ENCODE measurements at places on chromosomes 3 and 15.
A peak's percentile ranks its signal among the peaks of the same experiment; 100 is the strongest.

GRCh38 chr3:134374791-134375581 is 739 bp upstream of the AMOTL2 start:
- no peak for DNase-seq

GRCh38 chr15:89652131-89652530 is 3.1 kb downstream of the KIF7 start:
- no peak for DNase-seq

- DNase-seq: no peak
Measured at GRCh38 chr3:65758876-65759598, 279.7 kb downstream of the MAGI1 start.

GRCh38 chr15:61084944-61085367 is 144.1 kb downstream of the RORA start:
- no peak for DNase-seq

DNA sequence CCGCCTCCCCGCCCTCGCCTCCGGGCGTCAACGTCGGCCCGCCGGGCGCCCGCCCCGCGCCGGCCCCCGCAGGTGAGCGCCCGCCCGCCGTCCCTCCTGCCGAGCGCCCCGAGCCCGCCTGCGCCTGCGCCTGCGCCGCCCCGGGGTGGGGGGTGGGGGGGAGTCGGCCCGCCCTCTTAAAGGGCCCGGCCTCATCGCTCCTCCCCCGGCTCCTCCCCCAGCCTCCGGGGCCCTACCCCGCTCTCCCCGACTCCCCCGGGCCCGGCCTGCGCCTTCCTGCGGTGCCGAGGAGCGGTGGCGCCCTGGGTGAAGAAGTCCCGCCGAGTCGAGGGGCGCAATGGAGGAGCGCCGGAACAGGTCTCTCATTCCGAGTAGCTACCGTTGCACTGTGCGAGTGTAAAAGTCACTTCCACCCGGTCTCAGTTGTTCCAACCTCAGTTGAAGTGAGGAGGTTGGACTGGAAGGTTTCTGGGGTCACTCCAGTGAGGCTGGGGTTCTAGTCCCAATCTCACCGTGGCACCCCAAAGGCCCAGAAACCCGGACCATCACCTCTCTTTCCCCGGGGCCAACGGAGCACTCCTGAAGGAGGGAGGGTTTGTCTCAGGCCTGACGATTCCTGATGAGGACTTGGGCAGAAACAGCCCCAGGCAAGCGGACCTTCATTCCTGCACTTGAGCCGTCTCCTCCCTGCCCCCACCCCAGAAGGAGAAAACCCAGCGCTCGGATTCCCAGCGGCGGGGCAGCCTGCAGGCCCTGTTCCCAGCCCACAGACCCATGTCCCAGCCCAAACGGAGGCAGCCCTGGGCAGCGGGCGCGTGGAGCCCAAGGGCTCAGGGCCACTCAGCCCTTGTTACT is 1.5 kb upstream of the TNK2 start:
- peak; percentile 81 for DNase-seq

GRCh38 chr15:70498096-70498626 is 265.2 kb downstream of the UACA start:
- DNase-seq: no peak

DNA sequence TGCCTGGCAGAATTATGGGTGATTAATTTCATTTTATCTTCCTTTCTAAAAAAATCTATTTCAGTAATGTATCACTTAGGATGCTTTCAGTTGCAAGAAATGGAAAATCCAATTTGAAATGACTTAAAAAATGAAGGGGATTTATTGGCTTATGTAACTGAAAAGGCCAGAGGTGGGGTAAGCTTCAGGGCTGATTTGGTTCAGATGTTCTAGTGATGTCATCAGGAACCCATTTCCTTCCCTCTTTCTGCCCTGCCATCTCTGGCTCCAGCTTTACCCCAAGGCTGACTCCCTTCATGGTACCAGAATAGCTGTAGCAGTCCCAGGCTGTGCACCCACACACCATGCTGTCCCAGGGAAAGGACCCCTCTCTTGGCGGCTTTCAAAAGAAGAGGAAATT is 18.5 kb upstream of the REC114 start:
- DNase-seq: no peak

DNA sequence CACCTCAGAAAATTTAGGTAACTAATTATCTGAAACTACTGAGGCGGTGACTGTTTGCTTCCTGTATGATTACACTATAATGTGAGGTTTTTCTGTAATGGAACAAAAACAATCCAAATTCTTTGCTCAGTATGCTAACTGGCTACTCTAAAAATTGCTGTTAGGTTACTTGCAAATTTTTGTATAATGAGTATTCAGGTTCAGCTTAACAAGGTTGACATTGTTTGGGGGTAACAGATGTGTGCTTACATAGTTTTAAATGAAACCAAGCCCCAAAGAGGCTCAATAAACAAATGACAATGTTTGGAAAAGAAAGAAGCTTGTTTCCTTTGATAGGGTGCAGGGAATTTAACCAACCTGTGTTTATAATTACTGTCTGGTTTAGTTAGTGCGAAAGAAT is 414.5 kb upstream of the MDFIC2 start:
- DNase-seq: no peak

DNA sequence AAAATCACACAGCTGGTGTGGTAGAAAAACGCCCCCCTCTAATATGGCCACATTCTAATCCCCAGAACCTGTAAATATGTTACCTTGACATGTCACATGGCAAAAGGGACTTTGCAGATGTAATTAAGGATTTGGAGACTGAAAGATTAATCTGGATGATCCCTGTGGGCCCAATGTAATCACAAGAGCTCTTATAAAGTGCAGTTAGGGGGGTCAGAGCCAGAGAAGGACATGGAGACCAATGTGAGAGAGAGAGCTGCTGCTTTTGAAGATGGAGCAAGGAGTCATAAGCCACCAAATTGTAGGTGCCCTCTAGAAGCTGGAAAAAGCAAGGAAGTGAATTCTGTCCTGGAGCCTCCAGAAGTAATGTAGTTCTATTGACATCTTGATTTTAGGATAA is 152.6 kb downstream of the PEX5L start:
- DNase-seq: no peak

- DNase-seq: no peak
Measured at GRCh38 chr3:64290161-64290560, 64.9 kb upstream of the PRICKLE2 start.

DNA sequence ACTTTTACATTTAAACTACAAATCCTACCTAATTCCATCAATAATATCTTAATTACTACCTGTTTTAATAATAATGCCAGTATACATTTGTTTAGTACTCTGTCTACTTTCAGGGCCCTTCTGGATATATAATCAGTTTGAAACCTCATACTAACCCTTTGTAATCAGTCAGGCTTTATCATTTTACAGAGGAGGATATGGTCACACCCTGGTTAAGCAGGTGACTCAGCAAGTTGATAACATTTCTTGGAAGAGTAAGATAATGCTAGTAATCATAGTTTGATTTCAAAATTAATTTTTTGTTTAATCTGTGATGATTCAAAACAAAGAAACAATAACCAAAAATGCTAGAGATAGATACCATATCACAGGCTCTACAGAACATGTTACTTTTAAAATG is 208.2 kb upstream of the MANF start:
- no peak for DNase-seq

DNA sequence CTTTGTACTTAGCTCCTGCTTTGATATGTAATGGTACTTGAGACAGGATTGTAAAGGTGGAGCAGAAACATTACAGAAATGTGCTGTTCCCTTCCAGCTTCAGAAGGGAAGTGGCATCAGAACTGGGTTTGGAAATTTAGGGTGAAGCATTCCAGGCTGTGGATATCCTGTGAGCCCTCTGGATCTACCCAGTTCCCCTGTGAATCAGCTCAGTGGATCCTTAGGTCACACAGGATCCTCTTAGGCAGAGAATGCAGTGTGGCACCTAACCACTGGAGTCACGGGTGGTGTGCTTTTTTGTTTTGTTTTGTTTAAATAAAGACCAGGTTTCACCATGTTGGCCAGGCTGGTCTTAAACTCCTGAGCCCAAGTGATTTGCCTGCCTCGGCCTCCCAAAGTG is 66.0 kb downstream of the TRIM71 start:
- DNase-seq: no peak

DNA sequence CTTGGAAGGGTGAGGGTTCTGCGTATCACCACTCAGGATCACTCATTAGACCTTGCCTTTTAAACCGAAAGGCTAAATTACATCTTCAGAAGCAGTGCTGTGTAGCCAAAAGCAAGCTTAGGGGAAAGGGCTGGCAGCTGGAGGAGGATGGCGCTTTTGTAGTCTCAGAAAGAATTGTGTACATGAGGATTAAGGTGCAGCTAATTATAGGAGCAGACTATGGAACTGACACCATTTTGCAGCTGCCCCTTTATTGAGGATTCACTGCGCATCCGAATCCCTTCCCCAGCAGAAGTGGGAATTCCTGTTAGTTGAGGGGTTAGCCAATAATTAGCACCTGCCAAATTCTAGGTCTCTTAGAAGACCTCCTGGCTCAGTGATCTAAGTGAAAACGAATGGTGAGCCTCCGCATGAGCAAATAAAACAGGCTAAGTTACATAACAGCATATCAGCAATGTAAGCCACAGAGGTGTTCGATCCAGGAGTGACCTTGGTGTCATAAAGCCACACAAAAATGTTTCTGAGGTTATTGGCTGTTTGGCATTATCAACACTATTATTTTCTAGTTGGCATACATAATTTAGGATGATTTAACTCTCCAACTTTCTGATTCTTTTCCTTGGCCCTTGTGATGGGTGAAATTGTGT is 42.6 kb upstream of the SEMA6D start:
- no peak for DNase-seq

DNA sequence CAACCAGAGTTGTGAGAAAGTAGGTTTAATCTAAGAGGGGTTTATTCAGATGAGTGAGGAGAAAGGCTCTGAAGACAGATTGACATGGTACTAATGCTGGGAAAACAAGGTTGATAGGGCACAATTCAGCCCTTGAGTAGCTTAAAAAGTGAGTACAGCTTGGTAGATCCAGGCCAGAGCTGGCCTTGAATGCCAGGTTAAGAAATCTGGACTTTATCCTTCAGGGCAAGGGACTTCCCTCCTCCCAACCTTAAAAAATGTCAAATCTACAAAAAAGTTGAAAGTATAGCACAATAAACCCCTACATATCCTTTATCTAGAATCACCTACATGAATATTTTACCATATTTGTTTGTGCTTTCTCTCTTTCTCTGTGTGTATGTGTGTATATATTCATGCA is 7.9 kb downstream of the TM4SF18 start:
- DNase-seq: no peak

DNA sequence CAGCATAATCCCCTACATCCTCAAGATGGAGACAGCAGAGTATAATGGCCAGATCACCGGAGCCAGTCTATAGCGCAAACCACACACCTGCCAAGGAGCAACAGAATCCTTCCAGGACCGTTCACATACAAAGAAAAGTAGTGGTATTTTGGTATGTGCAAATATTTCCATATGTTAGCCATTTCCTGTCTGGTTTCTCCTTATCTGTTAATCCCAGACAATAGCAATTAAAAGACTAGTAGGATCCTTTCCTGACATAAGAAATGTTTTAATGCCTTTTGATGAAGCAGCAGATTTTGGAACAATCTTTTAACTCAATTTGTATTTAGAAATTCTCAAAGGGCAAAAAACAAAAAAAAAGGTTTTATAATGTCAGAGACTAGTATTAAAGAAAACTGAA is 22.2 kb downstream of the MRPS25 start:
- DNase-seq: no peak

DNA sequence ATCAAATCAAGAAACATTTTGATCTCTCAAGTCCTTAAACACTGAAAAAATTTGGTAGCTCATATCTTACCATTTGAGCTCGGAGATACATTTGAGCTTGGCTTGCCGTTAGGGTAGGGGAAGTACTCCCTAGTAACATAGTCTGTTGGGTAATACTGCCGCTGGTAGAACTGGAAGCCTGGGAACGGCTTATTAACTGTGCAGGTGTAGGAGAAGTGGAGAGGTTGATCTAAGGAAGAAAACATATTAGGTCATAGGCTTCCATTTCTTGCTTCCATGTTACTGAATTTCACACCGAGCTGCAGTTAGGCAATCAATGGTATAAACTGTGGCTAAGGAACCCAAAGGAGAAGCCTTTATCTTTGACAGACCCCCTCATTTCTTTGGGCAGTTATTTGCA is 32.5 kb downstream of the PHC3 start:
- DNase-seq: no peak

DNA sequence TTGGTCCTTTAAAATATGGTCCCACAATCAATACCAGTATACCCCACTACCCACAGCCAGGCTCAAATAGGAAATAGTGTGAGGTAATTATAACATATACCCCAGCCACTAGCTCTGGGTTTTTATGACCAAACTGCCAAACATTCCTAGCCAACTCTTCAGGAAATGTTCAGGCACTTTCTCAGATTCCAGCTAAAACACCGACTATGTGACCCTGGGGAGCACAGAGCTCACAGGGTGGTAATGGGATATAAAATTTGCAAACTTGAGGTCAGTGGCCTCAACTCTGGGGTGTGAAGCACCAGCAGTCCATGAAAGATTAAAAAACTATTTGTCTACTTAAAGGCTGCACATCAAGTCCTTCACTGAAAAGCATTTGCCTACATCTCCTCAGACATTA is 12.9 kb downstream of the FBN1 start:
- no peak for DNase-seq

- no peak for DNase-seq
Measured at GRCh38 chr3:190591080-190591479, 77.2 kb downstream of the IL1RAP start.

DNA sequence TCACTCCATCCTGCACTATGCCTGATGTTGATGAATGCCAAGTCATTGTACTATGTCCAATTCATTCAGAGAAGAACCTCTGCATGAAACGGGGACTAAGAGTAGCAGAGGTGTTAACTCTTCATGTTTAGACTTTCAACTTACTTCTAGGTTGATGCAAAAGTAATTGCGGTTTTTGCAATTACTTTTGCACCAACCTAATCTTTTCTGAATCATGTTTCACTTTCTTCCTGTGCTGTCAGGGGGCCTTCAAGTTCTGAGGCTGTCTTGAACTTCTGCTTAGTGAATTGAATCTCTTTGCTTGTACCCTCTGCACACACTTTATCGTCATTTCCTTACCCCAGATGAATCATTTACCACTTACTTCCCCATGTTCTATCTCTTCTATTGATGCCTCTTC is 636.2 kb downstream of the NAALADL2 start:
- DNase-seq: no peak

- no peak for DNase-seq
Measured at GRCh38 chr3:121491683-121492320, 54.0 kb downstream of the POLQ start.

GRCh38 chr3:46135475-46135874 is 72.6 kb downstream of the CCR1 start:
- no peak for DNase-seq

DNA sequence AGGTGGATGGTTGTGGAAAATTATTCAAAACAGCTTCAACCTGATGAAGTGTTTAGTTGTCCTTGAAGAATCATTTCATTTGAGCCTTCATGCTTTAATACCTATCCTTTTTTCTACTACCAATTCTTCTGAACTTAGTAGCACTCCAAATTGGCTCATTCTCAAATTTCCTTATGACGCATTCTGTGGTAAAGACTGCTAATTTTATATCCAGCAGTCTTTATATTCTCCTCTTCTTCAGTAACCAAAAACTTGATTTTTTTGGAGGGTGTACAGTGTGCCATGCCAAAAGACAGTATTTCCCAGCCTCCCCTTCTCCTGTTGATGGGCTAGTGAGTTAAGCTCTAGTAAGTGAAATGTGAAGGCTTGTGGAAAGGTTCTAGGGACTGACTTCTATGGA is 25.2 kb downstream of the CGNL1 start:
- no peak for DNase-seq

GRCh38 chr15:34810443-34811129 is 15.2 kb upstream of the ACTC1 start:
- no peak for DNase-seq
